ENCODE measurements at places on chromosomes 3 and 15.

DNA sequence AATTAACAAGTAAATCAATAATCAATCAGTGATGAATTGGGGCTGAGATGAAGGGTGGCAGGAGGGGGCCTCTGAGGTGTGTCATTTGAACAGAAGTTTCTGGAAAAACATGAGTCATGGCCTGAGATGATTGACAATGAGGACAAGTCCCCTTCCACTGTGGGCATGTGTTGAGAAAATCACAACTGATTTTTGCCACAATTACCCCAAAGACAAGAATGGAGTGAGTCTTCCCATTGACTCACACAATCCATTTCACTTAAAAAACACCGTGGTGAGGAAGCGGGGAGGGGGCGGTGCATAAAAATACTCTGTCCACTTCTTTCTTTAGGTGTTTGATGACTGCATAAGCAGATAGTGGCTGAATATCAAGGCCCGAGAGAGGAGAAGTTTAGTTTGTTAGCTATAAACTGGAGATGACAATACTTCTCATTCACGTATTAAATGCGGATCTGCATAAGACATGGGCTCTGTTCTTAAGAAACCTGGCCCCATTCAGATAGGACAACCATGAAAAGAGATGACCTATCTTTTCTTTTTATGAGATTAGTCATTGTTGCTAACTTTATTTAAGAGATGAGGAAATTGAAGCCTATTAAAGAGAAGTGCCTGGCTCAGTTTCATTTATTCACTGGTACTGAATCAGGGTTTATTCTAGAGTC lies 34.7 kb downstream of the SHC4 start:
- peak; percentile 51 for DNase-seq

GRCh38 chr3:64900156-64900555 lies 212.4 kb upstream of the ADAMTS9 start:
- DNase-seq: no peak

- no peak for DNase-seq
These were observed 49.2 kb downstream of the CDAN1 start for GRCh38 chr15:42687740-42688139.

DNA sequence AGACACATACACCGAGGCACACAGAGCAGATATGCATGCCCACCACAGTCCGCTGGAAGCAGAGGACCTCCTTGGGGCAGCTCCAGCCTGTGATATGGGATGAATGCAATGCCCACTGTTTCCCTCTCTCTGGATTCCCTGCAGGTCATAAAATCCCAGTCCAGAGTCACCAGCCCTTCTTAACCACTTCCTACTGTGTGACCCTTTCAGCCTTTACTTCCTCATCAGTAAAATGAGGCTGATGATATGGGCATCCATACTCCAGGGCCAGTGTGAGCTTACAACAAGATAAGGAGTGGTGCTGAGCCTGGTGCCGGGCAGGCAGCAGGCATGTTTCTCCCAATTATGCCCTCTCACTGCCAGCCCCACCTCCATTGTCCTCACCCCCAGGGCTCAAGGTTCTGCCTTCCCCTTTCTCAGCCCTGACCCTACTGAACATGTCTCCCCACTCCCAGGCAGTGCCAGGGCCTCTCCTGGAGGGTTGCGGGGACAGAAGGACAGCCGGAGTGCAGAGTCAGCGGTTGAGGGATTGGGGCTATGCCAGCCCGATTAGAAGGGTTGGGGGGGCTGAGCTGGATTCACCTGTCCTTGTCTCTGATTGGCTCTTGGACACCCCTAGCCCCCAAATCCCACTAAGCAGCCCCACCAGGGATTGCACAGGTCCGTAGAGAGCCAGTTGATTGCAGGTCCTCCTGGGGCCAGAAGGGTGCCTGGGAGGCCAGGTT lies at the start of gene GNAT1:
GNAT1 (plus strand) TSS at position 675 of the 725 bp plus-strand sequence. CDS start 116 bp downstream, outside the sequence.
- no peak for DNase-seq

- no peak for DNase-seq
These were observed 25.0 kb downstream of the SEMA6D start for GRCh38 chr15:47742334-47742733.

DNA sequence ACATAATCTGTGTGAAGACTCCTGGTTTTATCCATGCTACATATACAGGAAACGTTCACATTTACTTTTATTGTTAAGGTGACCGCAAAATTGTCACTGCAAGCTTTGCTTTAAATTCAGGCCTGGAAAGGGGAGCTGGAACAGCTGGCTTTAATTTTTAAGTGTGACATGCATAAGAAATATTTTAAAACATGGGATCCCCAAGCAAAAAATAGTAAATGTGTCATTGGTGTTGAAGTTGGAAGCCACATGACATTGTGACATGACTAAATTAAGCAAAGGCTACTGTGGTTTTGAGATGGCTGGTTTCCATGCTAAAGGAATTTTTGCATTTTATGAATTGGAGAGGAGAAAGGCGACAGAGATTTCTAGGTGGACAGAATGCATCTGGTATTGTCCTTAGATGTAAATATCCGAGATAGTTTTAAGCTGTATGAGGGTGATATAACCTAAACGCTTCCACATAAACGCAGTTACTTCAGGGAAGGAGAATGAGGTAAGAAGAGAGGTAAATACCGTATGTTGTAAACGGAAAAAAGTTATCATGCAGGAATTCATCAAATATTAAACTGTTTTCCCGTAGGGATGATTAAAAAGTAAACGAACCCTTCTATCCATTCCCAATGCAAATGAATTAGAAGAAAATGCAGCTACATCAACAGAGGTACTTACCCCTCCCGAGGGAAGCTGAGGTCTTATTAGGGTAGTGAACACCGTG lies 927 bp upstream of the FYTTD1 start:
- DNase-seq: no peak

DNA sequence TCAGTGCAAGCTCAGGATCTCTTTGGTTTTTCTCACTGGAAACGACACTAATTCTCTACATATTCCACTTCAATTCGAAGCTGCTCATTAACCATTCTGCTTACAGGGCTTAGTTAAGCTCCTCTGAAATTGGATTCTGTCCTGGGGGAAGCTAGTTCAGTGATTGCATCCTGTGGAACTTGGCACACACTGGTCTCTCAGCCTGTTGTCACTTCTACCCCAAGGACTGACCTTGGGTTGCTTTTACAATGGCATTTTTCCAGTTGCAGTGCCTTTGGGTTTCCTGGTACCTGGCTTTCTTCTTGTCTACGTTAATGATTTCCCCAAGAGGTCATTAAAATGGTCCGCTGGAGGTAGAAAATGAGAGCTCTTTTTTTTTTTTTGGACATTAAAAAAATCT lies 33.3 kb upstream of the GABRB3 start:
- no peak for DNase-seq

- no peak for DNase-seq
These were observed 504.6 kb downstream of the FOXP1 start for GRCh38 chr3:71078723-71079525.

DNA sequence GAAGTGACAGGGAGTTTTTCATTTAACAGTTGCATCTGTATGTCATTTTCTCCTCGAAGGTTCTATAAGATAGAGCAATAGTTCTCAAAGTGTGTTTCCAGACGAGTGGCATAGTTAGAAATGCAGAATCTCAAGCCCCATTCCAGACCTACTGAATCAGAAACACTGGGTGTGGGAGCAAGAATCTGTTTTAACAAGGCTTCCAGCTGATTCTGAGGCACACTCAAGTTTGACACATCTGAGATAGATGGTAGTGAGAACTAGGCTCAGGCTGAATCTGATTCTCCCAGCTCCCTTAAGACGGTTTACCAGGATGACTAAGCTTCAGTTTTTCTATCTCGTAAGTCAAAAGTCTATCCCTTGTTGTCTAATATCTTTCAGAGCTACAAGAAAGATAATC lies 159.8 kb upstream of the NUDT16 start:
- DNase-seq: no peak

DNA sequence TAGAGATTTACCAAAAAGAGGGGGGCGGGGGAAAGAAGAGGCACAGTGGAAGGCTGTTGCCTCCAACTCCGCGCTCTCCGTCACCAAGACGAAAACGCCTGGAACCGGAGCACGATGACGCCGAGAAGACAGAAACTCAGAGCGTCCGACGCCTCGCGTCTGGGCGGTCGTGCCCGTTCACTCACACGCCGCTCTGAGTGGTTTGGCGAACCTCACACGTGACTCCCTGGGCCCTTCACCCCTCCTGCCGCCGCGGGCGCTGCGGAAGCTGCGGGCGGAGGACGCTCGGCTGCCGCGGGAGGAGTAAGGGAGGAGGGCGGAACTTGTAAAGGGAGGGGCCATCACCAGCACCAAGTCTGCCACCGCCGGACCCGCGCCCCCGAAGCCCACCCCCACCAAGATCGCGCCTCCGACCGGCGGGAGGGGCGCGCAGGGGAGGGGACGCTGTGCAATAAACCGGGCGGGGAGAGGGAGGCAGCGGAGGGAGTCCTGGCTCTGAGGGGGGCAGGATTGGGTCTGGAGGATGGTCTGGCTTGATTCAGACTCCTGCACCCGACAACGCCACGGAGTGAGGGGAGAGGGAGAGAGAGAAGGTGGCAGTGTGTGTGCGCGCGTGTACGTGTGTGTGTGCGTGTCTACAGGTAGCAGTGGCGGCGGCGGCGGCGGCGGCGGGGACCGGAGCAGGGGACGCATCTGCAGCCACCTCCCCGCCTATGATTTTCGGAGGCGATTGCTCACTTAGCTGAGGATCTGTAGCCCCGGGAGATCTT lies 1.9 kb upstream of the NLGN1 start:
- no peak for DNase-seq

- no peak for DNase-seq
These were observed 221.5 kb upstream of the TOPAZ1 start for GRCh38 chr3:44020143-44020542.

GRCh38 chr3:151394611-151395010 lies 10.1 kb upstream of the P2RY12 start:
- DNase-seq: no peak

DNA sequence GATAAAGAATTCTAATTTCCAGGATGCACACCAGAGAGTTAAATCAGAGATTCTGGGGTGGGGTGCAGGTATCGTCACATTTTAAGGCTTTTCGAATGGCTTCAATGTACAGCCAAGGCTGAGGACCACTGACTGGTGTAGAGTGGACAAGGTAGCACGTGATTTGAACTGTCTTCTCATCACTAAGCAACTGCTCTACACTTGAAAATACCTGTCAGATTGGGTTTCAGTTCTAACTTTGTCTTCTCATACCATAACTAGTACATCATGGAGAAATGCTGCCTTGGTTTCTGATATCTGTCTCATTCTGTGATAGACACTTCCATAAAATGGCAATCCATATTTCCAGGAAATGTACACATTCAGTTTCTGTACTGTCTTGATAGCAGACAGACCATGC lies 58.0 kb upstream of the MRPL3 start:
- DNase-seq: no peak

- DNase-seq: no peak
These were observed 7.0 kb downstream of the ZPLD1 start for GRCh38 chr3:102441832-102442231.

GRCh38 chr3:87361271-87361670 lies 84.9 kb upstream of the POU1F1 start:
- DNase-seq: no peak

DNA sequence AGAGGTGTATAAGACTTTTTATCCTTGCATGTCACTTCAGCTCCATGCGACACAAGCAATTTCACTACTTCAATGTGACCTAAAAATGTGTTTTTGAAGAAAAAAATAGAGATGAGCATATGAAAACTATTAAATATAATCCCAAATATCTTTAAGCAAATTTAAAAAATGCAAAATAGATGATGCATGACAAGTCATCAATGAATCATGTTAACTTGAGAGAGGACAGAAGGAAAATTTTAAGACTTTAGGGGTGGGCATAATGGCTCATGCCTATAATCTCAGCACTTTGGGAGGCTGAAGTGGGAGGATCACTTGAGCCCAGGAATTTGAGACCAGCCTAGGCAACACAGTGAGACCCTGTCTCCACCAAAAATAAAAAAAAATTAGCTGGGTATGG lies 73.3 kb downstream of the ANKRD28 start:
- no peak for DNase-seq

GRCh38 chr15:88648357-88649214 lies 9.8 kb downstream of the ISG20 start:
- no peak for DNase-seq

DNA sequence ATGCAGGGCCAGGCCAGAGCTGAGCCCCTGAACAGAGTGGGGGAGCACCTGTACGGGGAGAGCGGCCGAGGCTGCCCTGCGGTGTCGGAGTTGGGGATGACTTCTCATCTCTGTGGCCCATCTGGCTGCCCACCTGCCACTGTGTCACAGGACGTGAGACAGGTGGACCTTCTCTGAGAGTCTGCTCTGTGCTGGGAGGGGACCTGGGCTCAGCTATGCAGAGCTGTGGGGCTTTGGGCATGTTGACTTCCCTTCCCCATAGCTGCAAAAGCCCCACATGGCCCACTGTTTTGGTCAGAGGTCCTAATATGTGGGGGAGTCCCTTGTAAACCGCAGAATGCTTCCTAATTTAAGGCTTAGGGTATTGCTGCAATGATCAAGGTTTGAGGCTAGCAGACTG lies 68.0 kb upstream of the TRPM1 start:
- DNase-seq: no peak

- no peak for DNase-seq
These were observed 11.2 kb upstream of the ATP11B start for GRCh38 chr3:182782149-182782548.

GRCh38 chr3:14000556-14000955 lies 120.7 kb upstream of the WNT7A start:
- no peak for DNase-seq

DNA sequence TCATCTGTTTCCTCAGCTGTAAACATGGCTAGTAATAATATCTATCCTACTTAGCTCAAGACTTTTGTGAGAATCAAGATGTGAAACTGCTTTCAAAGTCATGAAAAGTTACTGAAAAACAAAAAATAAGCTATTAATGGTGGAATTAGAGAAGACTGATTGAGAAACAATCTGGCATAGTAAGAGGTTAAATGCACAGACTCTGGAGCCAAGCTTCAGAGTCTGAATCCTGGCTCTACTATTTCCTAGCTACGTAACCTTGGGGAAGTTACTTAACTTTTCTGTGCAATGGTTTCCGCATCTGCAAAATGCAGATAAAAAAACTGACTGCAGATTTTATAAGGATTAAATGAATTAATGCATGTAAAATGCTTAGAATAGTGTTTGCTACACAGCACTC lies 28.8 kb downstream of the LRRFIP2 start:
- DNase-seq: no peak

DNA sequence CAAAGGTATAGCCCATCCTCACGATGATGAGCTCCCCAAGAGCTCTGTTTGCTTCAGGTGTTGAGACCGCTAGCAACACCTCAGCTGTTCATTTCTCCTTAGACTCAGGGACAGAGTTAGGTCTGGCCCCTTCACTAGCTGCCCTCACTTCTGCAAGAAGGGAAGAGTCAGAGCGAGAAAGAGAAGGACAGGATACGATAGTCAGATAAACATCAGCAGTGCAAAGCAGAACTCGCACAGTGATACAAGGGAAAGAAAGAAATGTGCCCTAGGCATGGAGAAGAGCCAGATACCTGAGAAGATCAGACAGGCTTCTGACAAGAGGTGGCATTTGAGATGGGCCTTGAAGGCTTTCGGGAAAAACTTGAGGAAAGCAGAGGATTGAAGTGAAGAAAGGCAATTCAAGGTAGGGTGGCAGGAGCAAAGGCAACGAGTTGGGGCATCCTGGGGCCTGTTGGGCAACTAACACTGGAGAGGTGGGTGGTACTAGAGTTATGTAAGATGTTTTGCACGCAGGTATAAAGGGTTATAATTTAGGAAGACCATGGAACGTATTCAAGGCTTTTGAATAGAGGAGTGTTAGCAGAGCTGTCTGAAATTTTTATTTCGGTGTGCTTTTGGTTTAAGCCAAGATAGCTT lies 106.0 kb downstream of the PGPEP1L start:
- no peak for DNase-seq

All from activated CD4-positive, alpha-beta T cell treated with anti-CD3 and anti-CD28 coated beads, Interleukin-2, amount 50 U/mL, for 24 hours (primary cell).